G401 (cell line): ENCODE measurements at places on chromosomes 4 and X.

GRCh38 chr4:173529477-173530325 is at the start of gene HAND2:
TSS of gene HAND2 (minus strand) at chr4:173530229. CDS start at chr4:173529289, 940 bp downstream.
- DNase-seq = no peak

DNA sequence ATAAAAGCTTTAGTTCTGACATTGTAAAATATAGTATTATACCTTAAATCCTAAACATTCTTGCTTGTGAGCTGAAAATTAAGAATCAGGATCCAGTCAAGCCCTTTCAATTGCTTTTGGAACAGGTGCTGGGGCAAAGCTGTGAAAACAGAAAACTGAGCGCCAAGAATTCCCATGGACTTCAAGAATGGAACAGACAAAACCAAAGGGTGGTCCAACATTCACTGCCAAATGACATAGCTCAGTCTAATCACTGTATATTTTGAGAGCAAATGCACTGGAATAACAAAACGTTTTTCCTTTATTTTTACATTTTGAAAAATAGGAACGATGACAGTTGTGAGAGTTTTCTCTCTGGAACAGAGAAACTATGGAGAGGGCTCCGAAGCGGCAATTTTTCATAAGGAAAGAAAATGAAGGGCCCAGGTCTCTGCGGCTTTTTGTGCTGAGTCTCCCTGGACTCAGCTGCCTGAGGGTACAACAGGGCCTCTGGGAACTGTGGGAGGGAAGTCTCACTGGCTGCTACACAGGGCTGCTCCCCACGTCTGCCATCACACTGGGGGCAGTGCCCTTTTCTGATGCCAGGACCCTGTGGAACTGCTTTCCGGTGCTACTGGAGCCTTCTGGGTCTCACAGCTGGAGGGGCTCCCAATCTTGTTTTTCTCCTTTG is 56.0 kb upstream of the BMPR1B start:
- no peak for DNase-seq

GRCh38 chr4:6901669-6902317 is 7.8 kb upstream of the TBC1D14 start:
- no peak for DNase-seq

DNA sequence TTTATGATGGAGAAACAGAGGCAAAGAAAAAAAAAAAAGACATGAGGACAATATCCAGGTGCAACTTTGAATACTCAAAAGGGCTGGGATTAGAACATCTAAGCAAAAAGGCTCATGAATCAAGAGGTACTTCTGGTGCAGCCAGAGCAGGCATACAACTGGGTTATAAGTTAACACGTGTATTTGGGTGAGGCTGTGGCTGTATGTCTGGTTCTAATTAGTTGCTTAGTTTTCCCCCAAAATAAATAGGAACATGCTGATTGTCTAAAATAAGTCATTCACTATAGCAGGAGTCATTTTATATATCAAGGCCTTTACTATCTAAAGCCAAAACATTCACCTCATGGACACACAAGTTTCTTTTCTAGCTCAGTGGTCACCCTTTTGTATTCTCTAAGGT is 20.2 kb downstream of the NHS start:
- no peak for DNase-seq

GRCh38 chr4:184329659-184330400 is 112.2 kb upstream of the ENPP6 start:
- DNase-seq = peak; percentile 19

DNA sequence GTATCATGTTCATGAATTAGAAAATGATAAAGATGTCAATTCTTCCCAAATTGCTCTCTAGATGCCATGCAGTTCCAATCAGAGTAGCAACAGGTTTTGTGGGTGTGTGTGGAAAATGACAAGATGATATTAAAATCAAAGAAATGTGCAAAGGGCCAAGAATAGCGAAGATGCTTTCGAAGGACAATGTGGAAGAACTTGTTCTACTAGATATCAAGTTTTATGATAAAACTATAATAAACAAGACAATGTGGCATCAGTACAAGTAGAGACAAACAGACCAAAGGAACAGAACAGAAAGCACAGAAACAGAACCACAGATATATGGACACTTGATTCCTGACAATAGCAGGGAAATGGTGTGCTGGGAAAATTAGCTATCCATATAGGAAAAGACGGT is 9.0 kb downstream of the TAB3 start:
- no peak for DNase-seq

GRCh38 chr4:53121264-53121865 is 244.5 kb downstream of the SCFD2 start:
- no peak for DNase-seq
